Right lung (tissue), 10 donors: ENCODE measurements at places on chromosomes 4 and X.

GRCh38 chr4:41963105-41963504, 18.5 kb upstream of the DCAF4L1 start:
- no peak for DNase-seq

DNA sequence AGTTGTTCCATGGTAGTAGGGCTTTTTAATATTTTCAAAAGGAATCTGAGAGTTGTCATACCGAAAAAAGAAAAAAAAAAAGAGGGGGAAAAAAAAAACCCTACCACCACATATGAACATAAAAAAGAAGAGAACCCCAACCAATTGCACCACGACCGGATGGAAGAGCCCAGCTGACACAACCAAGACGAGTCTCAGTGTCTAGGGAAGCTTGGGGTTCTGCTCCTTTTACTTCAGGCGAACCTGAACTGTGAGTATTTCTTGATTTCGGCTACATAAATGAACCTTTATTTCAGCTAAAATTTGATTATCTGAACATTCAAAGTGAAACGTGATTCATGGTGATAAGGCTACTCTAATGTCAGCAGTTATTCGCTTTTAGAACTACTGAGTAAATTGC, at the start of gene GPR34:
TSS of gene GPR34 (plus strand) at position 139 of the 400 bp plus-strand sequence. CDS start 6,661 bp downstream, outside the sequence.
- DNase-seq: no peak

DNA sequence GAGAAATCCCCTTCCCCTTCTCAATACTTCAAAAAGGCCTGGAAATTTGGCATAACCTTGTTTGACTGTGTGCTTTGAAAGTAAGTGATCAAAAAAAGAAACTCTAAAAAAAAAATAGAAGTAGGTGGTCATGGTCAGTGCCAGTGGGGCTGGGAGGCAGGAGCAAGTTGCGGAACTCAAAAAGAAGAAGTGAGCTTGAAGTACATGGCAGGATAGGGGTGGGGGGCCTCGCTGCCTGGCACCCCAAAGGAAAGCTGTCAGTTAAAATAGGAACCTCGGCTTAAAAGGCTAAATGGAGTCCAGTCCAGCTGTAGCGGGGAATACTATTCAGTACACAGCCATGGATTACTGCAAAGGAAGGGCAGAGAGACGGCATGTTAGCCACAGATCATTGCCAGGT, 12.2 kb upstream of the NKRF start:
- no peak for DNase-seq

DNA sequence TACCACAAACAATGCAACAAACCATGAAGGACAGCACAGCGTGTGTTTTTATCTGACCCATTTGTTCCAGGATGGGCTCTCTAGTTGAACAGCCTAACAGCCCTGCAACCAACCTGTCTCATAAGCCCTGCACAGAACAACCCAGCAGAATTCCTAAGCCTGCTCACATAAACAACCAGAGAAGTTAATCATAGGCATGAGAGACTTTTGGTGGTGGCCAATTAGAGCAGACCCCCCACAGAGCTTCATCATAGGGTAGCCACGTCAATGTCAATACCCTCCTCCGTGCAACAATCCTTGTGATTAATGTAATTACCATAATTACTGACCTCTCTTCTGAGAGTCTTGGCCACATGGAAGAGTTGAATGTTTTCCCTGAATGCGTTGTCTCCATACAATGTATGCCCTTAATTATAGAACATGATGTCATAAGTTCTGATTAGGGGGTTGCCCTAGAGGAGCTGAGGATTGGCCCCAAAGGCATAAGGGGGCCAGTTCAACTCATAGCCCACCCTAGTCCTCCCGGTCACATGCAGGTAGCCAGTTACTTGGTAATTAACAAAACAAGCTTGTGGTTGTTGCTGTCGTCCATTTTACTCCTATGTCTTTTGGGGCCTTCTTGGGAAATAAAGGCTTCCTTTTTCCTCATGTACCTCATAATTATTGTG, 92.7 kb downstream of the SYNPO2 start:
- no peak for DNase-seq

DNA sequence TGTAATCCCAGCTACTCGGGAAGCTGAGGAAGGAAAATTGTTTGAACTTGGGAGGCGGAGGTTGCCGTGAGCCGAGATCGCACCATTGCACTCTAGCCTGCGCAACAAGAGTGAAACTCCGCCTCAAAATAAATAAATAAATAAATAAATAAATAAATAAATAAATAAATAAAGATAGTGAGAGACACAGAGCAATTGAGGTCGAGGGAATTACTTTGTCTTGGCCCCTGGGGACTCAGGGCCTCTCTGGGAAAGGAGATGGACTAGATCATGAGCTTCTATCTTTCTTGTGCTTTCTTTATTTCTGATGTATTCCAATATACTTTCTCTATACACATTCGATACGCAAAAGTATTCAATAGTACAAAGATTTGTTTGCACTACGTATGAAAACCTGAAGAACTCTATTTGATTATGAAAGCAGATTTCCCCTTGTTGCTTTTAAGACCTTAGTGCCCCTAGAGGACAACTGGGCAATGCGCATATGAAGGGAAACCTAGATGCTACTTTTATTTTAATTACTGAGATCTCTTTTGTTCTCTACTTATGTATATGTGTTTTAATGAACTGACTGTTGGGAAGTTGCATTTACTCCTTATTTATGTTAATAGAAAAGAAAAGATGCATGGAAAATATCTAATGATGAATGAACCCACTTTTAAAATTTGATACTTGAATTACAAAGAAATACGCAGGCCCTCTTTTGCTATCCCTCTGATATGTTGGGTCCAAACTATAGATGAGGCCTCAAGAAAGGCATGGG, 12.8 kb upstream of the ELOVL6 start:
- DNase-seq: no peak

DNA sequence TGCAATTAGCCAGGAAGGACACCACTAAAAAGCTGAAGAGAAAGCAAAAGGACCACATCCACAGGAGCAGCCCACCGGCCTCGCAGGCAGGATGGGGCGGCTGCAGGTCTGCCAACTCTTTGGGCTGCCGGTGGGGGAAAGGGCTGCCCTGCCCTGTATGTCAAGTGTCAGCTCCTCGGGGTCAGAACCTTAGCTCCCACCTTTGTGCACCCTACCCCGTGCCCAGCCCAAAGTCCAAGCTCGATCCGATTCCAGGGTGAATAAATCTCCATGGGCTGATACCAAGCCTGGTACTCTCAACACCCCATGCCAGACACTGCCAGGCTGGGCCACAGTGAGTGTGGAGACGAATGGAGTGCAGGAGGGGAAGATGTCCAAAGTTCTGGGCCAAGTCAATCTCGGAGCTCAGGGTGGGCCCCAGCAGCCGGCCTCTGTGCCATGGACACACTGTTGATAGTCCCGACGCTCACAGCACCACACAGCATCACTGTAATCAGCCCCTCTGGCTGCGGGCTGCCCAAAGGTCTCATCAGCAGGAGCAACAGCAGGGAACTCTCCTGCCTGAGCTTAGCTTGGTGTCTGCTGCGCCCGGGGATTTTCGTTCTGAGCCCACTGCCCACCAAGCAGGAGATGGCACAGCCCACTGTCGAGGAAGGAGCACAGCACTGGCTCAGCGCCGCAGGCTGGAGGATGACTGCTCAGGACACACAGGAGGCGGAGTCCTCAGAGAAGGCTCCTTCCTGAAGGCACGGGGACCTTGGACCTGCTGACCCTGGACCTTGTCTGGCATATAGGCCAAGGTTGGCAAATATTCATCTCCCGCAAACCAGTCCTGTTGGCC, 84.4 kb downstream of the JAKMIP1 start:
- no peak for DNase-seq

DNA sequence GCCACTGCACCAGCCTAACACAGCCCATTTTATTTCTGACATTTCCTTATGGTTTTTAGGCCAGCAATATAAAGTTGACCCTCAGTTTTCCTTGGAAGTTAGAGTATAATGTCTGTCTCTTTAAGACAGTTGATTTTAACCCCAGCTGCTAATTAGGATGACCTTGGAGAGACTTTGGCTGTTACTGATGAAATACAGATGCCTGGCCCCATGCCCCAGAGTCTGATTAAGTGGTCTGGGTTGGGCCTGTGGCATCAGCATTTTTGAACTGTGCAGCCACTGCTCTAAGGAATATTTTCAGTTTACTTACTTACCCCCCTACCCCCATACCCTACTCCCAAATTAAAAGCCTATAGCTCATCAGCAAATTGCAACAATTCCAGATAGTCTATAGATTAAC, 85.8 kb downstream of the DCLK2 start:
- no peak for DNase-seq

GRCh38 chrX:153158319-153158718, 20.8 kb upstream of the MAGEA1 start:
- DNase-seq: no peak

GRCh38 chr4:21113496-21114223, 413.4 kb downstream of the PACRGL start:
- peak; percentile 39 for DNase-seq

- DNase-seq: no peak
Observed at GRCh38 chrX:110417128-110417527, 58.5 kb downstream of the RTL9 start.

DNA sequence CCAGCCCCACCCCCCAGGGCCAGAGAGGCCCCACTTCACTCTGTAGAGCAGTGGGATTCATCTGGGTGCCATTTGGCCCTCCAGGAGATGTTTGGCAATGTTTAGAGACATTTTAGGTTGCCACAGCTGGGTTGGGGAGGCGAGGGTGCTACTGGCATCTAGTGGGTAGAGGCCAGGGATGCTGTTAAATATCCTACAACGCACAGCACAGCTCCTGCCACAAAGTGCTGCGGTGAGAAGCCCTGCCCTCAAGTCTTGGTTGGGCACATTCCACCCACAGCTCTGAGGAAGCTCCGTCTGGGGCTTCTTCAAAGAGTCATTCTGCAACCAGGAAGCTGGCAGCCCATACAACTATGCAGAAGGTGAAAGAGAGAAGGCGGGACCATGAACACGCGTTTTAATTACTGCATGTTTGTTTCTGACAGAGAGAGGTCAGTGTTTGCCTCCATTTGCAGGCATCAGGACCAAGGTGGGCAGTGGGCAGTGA, 48.1 kb upstream of the FAM9C start:
- no peak for DNase-seq

- peak; percentile 54 for DNase-seq
Observed at GRCh38 chr4:153933915-153934687, 145.2 kb upstream of the SFRP2 start.

DNA sequence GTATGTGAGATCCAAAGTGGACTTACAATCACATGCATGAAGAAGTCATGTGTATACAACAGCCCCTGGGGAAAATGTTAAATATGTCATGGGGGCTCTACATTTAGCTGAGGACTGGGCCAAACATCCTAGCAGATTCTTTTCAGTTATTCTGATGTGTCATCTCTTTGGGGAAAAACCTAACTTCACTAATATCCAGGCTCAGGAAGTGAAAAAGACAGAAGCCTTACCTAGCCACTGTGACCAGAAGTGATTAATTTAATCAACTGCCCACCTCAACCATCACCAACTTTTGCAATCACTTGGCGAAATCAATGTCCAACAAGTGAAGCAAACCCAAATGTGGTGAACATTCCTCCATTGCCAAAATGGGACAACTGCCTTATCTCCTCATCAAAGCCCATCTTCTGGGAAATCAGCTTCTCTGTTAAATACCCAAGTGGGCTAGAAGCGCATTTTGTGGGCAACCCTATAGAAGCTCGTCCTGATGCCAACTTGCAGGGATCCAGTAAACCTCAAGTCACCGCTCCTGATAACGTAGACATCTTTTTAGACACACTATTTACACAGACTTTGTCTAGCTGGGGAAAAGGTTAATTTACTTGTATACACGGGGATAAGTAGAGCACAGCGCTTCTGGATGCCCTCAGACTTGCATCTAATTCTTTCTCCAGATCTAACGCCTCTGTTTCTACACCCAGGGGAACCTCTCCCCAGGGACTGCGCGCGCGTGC, 1.4 kb upstream of the HHIP start:
- no peak for DNase-seq

- no peak for DNase-seq
Observed at GRCh38 chr4:84574069-84574720, 8.7 kb upstream of the CDS1 start.

DNA sequence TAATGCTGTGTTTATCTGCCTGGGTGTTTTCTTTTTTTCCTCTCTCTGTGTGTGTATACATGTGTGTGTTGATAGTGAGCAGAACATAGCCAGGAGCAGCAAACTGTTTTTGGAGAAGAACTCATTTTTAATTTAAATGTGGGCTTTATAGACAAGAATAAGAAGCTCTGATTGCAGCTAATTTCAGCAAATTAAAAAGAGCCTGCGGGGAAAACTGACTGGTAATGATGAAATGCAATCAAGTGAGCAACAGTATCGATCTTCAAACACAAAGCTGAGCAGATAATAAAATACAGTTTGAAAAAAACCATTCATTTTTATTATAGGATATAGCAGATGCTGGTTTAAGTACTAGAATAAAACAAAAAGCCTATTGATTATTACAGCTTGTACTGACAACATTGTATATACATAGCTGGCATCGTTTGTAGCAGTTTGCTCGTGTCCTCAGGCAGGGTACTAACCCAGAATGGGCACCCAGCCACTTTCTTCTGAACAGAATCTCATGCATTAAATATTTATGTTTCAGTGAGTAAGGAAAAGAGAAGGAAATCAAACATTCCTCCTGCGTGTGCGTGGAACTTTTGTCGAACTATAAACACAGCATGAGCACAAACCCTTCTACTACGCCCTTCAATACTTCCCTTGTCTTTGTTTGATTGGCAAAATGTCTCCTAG, 73.5 kb upstream of the ZFP42 start:
- no peak for DNase-seq

- no peak for DNase-seq
Observed at GRCh38 chrX:30781711-30782444, 107.2 kb downstream of the TAB3 start.

- no peak for DNase-seq
Observed at GRCh38 chr4:57591073-57591472, 480.9 kb upstream of the IGFBP7 start.

DNA sequence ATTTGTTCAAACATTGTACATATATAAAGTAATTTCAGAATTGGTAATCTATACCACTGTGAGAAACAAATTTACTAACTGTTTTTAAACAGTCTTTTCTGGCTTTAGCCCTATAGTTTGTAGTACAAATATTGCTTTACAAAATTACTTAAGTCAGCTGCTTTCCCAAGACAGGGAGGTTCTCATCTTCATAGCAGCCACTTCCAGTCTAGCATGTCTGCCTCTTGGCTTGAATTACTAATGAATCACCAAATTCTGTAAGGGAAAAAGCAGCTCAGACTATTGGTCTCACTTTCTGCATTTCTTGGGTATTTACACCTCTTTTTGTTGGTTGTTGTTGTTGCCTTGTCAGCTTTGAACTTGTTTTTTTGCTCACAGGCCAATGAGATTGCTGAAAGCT, 187.2 kb downstream of the NPFFR2 start:
- DNase-seq: peak; percentile 2

DNA sequence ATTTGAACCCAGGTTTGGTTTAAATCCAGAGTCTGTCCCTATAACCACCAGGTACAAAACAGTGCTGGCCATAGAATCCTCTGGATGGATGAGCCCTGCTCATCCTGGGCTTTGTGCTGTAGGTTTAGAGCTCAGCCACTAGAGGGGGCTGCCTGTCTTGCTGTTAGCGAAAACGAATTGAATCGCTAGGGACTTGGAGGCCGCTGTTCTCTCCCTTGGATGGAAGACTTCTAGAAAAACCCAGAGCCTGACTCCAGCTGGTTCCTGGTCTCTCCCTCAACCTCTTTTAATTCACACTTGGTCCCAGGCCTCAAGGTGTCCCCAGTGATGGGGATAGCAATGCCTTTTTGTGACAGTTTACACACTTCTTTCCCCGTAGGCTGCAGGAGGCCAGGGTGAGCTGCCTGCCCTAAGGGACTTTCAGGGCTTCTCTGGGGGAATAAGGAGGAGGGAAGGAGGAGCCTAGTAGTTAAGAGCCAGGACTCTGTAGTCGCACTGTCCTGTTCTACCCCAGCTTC, 8.7 kb downstream of the RIPPLY1 start:
- peak; percentile 42 for DNase-seq

GRCh38 chrX:31847773-31848172, 775.9 kb upstream of the FTHL17 start:
- DNase-seq: no peak
